Ureter (tissue), 1 donor: ENCODE measurements at places on chromosomes 5 and 9. TPM values are rescaled to one million over a fixed set of nuclear protein-coding genes. Genes with fewer than 3 reads are reported as not detected.
A peak's percentile ranks its signal among the peaks of the same experiment; 100 is the strongest.

- DNase-seq, result peak; percentile 93
Observed at GRCh38 chr9:113593682-113594281, 130.3 kb downstream of the RGS3 start.

DNA sequence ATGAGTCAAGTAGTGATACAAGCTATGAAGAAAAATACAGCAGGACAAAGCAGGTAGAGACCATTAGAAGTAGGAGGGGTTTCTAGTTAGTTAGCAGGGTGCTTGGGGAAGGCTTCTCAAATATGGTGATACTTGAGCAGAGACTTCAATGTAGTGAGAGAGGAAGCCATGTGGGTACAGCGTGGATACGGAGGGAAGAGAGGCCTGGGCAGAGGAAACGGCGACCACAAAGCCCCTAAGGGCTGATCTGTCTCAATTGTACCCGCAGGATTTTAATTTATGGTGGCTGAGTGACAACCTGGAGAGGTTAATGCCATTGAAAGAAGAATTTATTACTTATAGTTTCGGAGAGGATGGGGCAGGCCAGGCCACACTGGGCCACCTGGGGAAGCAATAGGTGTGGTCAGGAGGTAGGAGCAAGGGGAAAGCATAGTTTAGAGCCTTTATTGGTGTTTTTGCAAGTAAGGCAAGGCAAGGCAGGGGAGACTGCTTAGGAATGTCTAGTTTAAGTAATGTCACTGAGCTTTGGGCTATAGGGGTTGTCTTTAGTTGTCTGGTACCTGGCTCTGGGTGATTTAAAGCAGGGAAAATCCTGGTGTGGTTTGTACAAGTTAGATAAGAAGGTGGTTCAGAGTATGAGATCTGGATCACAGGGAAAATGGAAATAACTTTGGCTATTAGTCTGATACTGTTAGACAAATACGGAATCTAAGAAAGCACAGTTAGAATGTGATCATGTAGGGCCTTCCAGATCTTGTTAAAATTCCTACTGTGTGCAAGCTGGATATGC is 42.6 kb downstream of the GCNT4 start:
- DNase-seq, result no peak

DNA sequence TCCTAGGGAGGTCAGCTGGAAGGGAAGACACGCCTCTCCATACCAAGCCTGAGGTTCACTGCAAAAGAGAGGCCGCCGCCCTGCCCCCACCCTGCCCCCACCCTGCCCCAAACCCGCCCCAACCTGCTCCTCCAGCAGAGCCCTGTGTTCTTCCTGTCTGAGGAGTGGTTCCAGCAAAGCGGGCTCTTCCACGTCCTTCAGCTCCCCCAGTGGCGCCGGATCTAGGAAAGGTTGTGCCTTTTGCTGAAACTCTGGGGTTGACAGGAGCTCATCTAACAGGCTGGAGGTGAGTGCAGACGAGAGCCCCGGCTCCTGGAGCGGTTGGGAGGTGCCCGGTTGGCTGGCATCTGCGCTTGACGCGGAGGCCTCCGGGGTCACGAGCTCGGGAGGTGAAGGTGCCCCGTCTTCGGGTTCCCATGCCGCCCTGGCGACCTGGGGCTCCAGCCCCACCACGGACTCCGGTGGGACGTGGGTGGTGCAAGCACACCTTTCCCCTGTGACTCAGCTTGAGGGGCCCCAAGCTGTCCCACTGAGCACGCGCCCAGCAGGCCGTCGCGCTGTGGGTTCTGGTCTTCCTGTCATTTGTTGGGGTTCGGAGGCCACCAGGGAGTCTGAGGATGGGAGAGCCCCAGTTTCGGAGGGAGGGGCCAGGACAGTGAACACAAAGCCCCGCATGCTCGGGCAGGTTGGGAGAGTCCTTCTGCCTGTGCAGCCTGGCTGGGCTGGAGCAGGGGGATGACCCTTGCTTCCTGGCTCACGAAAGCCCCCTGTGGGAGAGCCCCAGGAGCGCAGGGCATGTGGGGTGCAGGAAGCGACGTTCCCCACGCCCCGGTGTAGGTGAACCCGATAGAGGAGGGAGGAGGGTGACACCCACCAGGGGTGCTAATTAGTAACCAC is 1467.1 kb downstream of the FOXD4L5 start:
- DNase-seq, result peak; percentile 90

DNA sequence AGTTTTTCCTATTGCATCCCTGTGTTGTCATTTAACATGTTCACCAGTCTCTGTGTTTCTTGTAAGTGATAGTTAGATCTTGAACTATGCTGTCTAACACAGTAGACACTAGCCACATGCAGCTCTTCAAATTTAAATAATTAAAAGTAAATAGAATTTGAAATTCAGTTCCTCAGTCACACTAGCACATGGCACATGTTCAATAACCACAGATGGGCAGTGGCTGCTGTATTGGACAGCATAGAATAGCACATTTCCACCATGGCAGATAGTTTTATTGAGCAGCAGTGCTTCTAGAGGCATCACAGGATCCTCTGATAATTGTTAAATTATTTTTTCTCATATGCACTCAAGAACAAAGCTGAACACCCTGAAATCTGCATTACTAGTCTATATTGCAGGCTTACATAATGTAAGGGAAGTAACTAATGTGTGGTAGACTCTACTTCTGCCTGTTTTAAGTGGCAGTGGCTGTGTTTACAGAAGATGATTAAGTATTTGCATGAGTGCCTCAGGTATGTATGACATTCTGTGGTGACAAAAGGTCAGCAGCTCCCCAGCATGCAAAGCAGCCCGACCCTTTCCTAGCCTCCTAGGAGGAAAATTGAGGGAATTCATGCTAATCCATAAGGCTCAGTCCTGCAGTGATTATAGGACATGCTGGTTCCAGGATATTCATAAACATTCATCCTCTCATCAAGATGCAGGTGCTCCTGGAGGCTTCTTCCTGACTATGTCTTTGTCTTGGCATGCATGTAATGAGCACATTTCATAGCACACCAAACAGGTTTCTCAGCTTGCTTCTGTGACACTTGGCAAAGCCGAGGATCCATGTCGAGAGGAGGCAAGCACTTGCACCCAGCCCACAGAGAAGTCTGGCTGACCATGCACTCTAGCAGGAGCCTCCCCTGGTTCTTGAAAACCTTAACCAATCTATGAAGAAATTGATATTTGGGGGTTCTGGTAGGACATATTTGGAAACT is 45.5 kb downstream of the SH3RF2 start:
- DNase-seq, result peak; percentile 60

DNA sequence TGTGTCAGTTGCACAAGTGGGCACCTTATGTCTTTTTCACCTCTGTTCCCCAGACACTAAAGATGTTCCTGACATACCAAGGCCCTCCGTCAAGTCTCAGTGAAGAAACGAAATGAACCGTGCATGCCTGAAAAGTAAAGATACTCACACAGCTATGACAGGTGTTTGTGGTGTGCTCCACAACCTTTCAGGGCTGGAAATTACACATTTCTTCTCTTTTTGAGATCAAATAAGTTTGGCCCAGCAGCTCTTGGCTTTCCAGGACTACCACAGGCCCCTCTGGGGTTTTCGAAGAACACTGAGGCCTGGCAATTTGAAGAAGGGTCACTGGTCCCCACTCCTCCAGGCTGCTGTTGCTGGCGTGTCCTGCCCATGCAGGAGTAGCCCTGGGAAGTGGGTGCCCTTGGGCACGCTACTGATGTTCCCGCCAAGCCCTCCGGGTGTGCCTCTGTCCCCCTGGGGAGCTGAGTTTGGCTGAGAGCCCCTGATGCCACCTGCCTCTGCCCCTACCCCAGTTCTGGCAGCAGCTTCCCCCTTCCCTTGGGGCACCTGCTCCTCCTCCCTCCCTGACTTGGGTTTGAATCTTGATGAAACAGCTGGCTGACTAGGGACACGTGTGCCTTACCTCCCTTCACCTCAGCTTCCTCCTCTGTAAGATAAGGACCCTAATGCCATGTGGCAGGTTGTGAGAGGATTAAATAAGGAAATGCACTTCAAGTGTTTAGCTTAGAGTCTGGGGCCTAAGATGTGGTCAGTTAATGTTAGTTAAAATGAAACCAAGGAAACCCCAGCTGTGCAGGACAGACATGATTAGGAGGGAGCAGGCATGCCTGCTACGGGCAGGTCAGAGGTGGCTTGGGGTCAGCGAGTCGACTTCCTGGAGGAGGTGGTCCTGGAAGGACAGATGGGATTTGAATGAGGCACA is 49.1 kb upstream of the GADD45G start:
- DNase-seq, result no peak

DNA sequence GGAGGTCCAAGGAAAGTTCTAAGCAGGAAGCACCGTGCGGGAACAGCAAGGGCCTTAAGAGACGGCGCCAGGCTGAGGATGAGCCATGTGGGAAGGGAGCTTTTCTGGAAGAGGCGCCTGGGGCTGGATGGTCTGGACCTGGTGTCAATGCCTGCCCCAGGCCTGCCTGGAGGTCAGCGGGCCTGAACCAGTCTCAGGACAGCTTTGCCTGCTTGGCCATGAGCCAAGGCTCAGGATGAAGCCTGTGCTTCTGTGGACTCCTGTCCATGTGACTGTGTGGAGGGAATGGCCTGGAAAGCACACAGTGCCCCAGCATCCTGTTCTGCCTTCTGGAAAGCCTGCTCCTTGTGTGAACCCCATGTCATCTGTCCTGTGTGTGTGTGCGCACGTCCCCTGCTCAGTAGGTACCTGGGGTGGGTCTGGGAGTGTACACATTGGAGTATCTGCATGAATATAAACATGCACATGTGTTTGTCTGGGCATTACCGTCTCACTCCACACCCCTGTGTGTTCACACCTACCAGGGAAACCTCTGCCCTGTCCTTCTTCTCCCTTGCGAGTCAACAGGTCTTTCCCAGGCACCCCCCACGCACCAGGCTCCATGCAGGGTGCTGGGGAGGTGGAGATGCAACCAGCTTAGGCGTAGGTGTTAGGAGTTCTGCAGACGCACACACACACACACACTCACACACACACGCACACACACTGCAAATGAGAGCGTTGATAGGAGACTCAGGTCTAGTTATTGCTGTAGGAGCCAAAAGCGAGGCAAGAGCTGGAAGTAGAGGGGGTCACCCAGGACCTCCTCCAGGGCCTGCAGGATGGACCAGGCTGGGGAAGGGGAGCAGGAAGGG is 24.8 kb downstream of the DAB2IP start:
- DNase-seq, result no peak

DNA sequence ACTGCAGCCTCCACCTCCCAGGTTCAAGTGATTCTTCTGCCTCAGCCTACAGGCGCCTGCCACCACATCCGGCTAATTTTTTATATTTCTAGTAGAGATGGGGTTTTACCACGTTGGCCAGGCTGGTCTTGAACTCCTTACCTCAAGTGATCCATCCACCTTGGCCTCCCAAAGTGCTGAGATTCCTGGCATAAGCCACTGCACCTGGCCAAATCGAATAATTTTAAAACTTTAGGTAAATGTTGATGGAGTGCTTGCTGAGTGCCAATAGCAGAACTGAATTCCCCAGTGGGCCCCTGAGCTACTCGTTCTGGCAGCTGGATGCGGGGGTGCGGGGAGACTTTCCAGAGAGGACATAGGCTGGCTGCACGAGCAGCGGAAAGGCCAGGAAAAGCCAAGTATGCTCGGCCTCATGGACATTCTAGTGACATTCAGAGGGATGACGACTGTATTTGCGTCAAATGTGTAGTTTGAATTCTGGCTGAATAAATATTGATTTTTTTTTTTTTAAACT is 16.8 kb downstream of the TRAF2 start:
- no peak for DNase-seq

PRR16 gene
- 4.2 TPM for total RNA-seq

ENTREP1 gene
- 14.6 TPM for total RNA-seq

GRCh38 chr5:83653669-83654068 is 67.0 kb downstream of the HAPLN1 start:
- DNase-seq, result no peak

DNA sequence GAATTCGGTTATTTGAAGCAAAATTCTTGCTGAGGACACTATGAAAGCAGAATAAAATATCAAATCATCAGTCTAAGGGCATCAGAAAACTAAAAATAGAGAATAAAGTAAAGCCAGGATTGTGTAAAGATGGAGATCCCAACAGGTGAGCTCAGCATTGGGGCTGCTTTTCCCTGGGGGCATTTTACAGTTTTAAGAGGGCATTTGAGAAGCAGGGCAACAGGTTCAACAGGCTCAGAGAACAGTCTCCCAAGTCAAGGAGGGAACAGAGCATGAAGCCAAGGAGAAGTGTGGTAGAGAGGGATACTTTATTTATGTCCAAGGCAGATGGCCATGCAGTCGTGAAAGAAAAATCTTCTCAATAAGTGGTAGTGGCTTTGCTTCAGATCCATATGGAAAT is 145.4 kb downstream of the SYK start:
- DNase-seq, result no peak

DNA sequence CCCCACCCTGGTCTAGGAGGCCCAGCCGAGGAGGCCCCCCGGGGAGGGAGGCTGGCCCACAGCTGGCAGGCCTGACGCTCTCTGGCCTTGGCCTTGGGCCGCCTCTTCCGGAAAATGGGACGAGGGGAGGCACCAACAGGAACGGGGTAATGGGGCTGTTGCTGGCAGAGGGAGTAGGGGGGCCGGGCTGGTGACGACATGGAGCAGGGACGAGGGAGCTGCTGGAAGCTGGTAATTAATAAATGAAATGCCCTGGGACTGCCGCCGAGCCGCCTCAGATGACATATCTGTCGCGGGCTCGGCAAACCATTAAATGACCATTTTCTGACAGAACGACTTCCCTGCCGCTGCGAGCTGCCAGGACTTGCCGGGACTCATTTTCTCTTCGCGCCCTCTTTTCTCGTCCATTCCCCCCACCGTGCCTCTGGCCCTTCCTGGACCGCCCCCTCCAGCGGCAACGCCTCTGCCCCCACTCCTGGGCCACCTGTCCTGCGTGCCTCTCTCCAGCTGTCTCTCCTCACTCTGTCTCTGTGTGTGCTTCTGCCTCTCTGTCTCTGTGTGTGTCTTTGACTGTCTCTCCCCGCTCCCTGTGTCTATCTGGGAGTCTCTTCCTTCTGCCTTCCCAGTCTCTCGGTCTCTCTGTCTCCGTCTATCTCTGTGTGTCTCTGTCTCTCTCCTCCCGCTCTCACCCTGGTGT is 215.7 kb downstream of the PAX5 start:
- no peak for DNase-seq

DNA sequence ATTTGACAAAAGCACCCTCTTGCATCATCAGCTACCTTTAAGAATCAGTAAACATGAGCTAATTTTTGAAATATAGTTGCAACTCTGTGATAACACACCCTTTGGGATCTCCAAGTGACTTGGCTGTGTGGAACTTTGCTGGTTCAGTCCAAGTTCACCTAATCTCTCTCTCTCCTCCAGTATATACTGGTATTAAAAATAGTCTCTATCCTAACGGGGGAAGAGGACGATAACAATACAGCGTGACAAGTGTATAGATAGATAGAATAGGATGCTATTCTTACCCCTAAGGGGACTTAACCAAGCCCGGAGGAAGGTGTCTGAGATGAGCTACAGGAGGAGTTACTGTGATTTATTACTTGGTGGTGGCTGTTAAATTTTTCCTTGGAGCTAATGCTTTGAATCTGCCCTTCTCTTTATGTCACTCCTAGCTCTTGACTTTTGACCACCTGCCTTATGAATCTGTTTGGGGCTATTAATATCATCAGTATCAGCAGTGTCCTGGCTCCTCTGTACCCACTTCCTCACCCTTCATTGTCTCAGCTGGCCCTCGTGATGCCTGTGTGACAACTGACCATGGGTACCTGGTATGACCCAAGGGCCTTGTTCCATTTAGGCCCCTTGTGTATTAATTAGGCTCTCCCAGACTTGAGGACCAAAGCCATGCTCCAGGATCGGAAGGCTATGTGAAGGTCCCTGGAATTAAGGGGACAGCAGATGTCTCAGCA is 223.9 kb downstream of the SREK1 start:
- no peak for DNase-seq

ADGRD2 gene
- total RNA-seq, result 0.29 TPM

NDOR1 gene
- total RNA-seq, result 20.3 TPM
